ENCODE measurements at places on chromosomes 16 and 17.

DNA sequence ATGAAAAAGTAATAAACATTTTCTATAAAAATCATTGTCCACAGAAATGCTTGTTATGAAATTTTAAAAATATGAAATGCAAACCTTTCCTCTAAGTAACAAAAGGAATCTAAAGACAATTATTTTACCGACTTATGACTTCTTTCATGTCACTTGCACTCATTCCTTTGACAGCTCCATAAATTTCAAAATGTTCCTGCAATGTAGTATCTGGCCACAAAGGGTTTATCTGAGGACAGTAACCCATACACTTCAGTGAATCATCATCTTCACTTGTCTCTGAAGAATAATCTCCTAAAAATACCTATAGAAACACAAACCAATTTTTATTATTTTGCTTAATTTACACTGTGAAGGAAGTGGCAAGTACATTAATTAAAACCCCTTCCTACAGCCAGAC lies 25.6 kb upstream of the ABCA10 start:
- DNase-seq, result no peak

GRCh38 chr16:88476817-88477397 lies 23.8 kb downstream of the ZFPM1 start:
- no peak for DNase-seq

GRCh38 chr17:83029571-83029970 lies 49.8 kb upstream of the METRNL start:
- no peak for DNase-seq

- no peak for DNase-seq
Measured at GRCh38 chr16:18018376-18018775, 318.2 kb downstream of the NPIPA8 start.

DNA sequence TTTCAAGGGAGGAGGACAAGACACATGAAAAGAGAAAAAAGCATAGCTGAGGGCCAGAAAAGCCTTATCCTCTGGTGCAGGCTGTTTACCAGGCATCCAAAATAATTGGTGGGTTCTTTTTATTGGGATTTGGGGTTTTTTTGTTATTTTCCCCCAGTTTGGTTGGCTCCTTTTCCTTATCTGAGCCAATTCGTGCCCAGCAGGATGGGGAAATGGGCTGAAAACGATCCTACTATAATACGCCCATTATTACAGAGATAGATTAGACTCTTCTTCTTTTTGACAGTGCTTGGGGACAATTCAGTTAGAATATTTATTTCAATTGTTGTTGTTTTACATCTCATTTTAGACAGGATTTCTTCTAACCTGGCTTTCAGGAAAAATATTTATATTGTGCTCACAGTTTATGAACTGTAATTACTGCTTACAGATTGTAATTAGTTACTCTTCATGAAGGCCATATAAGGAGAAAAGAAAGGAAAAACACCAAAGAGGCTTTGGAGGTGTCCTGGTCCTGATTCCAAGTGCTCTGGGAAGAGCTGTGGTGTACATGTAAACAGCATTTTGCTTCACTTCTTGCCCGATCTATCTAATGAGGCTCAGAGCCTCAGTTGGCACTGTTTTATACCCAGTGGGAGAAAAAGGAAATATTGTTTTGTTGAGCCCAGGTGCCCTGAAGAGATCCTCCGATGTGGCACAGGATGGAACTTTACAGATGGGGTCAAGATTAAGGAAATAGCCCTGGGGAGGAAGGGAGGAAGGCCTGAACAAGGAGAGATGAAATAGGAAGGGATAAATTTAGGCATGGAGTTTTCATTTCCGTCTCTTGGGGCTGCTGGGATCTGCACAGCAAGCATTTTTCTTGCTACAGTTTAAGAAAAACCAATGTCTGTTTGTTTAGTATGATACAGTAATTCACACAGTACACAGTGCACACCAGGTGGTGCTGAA lies 611 bp upstream of the ANKRD40 start:
- DNase-seq, result peak; percentile 33

- no peak for DNase-seq
Measured at GRCh38 chr16:81649561-81650184, 129.4 kb upstream of the PLCG2 start.

- DNase-seq, result no peak
Measured at GRCh38 chr17:31877911-31878702, 19.1 kb upstream of the COPRS start.

DNA sequence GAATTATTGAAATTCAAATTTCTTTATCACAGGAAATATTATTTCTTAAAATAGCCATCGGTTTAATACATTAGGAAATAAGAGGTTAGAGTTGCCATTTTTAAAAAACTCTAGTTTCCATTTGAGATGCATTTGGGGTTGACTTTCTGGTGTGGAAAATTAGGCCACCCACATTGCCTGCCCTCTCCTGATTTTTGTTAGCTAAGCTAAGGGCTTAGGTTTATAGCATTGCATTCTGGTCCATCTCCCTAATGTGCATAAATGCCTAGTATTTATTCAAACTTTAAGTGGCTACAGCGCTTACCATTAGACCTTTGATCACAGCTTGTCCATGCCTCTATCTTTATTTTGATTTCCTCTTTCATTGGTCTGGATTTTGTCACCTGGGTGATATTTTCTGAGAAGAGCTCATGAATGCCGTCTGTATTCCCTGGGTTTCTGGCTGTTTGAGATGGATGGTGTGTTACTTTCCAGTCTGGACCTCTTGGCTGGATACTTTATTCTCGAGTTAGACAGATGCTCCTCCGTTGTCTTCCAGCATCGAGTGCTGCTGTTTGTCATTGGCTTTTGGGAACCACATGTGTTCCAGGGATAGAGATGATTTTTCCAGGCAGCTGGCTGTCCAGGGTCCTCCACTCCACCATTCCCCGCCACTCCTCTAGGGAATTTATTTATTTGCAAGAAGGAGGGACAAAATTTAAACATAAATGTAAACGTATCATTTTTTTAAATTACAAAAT lies 120.3 kb downstream of the KATNIP start:
- no peak for DNase-seq

DNA sequence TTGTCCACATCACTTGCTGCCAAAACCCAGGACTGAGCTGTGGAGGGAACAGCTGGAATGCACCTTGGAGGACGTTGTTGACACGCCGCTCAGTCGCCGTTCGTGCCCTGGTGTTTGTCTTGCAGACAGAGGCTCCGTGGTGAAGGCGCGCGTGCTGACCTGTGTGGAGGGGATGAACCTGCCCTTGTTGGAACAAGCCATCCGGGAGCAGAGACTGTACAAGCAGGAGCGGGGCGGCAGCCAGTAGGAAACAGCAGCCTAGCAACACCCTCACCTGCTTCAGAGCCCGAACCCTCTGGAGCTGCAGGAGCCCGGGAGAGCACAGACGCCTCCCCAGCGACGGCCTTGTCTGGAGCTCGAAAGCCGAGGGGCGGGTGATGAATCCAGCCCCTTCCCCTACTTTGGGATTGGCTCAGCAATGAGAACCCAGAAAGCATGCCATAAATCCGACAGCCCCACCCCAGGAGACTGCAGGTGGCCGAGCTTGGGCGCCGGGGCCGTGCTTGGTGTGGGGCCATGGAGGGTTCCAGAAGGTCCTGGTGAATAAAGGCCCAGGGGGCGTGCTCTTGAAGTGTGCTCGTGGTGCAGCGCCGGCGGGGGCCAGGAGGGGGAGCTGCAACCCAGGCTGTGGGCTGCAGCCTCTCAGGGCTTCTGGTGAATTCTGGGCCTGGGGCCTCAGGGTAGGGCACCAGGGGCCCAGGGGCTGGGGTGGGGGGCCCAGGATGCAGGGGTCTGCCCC lies 470 bp upstream of the CDK3 start:
- DNase-seq, result no peak

GRCh38 chr17:48026502-48027321 lies 10.9 kb downstream of the COPZ2 start:
- DNase-seq, result peak; percentile 62

DNA sequence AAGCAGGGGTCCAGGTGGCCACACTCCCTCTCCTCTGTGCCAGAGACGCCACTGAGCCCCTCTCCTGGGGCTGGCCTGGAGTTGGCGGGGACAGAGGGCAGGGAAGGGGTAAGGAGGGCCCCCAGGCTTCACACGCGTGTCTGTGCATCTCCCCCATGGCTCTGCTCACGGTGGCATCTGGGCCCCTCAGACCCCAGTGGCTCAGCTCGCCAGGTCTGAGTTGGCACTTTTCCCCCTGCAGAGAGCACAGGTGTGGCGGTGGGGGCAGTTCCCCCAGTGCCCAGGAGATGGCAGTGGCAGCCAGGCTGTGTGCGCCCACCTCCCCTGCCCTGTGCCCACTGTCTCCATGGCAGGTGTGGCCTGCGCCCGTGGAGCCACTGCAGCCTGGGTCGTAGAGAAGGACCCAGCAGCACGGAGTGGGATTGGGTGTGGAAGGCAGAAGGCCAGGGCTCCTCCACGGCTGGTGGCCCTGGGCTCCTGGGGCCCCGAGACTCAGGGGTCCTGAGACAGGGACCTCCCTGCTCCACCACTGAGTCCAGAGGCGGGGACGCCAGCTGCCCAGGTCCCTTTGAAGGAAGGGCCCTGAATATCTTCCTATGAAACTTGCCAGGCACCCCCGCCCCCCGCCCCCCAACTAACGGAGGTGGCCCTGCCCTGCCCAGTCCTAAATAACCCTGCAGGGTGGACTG lies 4.3 kb upstream of the APRT start:
- DNase-seq, result no peak

DNA sequence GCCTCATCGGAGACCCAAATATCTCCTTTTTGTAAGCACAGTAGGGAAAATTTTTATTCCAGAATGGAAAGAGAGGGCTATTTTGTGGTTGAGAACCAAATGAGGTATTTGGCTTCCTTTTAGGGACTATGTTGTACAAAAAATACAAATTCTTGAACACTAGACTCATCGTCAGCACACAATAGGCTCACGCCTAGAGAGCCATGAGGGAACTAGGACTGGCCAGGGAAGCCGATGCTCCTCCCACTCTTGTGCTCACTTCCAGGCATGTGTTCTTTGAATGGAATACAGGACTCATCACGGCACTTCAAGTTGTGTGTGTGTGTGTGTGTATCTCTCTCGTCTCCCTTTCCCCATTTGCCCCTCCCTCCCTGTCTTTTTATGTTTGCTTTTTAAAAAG lies 17.8 kb upstream of the BLMH start:
- DNase-seq, result no peak

DNA sequence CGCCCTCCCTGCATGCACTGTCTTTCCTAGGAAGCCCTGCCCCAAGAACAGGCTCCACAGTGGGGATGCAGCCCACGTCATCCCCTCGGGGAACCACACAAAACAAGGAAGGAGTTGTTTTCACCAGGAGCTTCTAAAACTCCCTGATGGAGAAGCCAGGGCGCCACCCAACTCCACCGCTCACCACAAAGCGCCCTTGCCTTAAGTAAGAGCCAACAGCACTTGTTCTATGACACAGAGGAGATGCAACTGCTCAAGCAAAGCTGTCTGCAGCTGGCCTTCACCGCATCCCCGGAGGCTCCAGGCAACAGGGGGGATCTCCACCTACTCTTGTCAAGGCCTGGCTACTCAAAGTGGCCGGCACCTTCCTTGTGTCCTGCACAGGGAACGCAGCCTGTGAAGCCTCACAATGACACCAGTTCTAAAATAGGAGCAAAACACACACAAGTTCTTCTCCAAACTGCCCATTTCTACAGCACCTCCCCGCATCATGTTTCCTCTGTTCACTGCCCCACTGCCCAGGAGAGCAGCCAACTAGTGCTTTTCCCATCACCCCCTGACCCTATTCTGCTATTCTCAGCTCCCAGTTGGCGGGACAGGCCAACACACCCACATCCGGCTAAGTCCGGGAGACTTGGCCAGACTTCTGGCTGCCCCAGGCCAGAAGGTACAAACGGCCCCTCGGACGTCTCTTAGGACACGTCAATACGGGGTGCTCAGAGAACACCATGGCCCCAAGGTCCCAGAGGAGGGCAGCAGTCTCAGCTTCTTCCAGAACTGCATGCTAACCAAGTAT lies 24.2 kb downstream of the MPG start:
- no peak for DNase-seq

DNA sequence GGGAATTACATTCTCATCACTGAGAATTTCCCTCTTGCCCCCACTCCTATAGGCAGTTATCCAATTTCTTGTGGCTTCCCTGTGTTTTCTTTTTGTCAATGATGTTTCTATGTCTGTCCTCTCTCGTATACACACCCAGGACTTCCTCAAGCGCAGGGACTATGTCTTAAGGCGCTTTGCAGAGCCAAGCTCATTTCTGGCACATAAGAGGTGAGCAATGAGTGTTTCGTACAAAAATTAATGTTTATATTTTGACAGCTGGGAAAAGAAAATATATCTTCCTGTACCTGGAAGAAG lies 947 bp downstream of the DDX42 start:
- DNase-seq, result no peak

- no peak for DNase-seq
Measured at GRCh38 chr16:8346294-8346693, 244.0 kb downstream of the TMEM114 start.

- peak; percentile 2 for DNase-seq
Measured at GRCh38 chr17:59746849-59747445, 39.5 kb downstream of the VMP1 start.

GRCh38 chr16:86112178-86112577 lies 213.2 kb downstream of the IRF8 start:
- no peak for DNase-seq

DNA sequence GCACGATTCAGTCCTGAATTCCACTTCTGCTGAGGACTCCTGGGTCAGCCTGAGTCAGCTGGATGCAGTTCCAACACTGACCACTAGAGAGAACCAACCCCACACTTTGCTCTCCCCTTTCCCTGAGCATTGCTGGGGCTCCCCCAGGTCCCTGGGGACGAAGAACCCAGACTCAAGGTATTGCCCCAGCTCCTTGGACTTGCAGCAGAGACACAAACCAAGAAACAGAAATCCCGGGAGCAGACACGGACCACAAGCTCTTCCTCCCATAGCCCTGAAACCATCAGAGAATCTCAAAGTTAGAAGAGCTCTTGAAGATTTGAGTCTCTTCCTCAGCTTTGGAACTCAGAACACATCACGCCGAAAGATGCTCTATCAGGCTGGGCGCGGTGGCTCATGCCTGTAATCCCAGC lies 678 bp upstream of the GH1 start:
- DNase-seq, result no peak

- DNase-seq, result no peak
Measured at GRCh38 chr16:89246383-89246902, 28.9 kb downstream of the ZNF778 start.

DNA sequence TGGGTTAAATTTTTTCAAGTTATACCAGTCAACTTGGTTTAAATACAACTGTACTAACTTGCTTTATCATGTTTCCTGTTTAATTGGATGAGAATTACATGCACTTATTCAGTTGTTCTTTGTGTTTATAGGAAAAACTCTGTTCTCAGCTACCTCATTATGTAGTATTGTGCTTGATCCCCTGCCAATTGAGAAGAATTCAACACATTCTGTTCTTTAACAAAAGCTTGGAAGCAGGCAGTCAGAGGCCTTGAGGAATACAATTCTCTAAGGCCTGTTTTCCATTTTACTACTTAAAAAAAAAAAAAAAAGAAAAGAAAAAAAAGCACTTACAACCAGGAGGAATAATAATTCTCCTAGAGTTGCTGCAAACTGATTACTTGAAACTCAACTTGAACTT lies 60.6 kb upstream of the CMIP start:
- DNase-seq, result no peak
